Stimulated activated CD8-positive, alpha-beta memory T cell treated with anti-CD3 and anti-CD28 coated beads, Interleukin-2, amount 100 ng/mL, for 48 hours (primary cell): ENCODE measurements at places on chromosomes 12 and 14.

DNA sequence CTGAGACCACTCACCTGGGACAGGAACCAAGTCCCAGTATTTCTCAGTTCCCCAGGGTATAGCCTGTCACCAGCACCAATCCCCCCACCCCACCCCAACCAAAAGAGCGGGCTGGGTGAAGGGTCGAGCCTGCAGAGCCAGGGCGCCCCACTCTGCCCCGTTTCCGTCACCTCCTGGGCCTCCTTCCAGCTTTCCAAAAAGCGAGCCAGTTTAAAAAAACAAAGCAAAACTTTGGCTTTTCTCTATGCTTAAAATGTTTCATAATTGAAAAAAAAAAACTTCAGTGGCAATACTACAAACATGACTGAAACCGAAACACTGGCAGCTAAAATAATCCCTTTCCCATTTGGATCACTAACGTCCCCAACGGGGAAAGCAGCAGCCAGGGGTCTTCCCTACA, 7.5 kb downstream of the CAMKK2 start:
- no peak for DNase-seq

GRCh38 chr12:116299064-116299463, 21.6 kb upstream of the MED13L start:
- DNase-seq: no peak

- no peak for DNase-seq
Measured at GRCh38 chr14:76820700-76821099, 5.5 kb upstream of the LRRC74A start.

DNA sequence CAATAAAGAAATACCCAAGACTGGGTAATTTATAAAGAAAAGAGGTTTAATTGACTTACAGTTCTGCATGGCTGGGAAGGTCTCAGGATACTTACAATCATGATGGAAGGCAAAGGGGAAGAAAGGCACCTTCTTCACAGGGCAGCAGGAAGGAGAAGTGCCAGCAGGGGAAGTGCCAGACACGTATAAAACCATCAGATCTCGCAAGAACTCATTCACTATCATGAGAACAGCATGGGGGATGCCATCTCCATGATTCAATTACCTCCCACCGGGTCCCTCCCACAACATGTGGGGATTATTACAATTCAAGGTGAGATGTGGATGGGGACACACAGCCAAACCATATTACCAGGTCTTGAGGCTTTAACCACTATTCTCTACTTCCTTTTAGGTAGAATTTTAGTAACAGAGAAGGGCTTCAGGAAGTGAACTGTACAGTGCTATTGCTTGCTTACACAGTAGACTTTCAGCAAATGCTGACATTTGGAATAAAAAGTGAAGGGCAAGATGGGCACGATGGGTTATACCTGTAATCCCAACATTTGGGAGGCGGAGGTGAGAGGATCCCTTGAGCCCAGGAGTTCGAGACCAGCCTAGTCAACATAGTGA, 40.8 kb upstream of the OR4E1 start:
- DNase-seq: no peak

- DNase-seq: no peak
Measured at GRCh38 chr12:128298091-128298748, 31.2 kb downstream of the TMEM132C start.

DNA sequence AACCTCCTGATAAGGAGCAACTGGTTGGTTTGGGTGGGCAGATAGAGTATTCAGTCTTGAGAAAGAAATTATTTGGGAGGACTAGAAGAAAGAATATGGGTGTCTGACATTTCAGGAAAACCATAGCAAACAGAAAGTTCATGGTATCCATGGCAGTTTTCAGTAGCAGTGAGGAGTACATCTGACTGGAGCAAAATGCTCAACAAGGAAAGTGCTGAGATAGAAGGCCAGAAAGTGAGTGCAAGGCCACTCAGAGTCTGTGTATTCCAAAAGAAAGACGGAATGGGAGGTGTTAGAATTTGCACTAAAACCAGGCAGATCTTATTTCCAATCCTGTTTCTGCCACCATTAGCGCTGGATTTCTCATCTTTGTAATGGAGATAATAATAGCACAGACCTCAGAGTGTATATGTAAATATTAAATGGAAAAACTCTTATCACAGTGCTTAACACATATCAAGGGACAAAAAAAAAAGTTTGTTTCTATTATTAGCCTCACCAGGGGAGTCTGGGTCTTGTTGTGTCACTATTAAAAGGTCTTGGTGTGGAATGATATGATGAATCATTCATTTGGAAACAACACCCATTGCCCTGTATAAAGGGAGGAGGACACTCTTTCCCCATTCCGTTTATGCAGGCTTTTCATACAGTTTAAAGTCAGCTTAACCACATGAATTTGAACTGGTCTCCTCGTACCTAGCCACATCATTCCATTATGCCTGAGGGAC, 349.8 kb downstream of the IPO8 start:
- no peak for DNase-seq

DNA sequence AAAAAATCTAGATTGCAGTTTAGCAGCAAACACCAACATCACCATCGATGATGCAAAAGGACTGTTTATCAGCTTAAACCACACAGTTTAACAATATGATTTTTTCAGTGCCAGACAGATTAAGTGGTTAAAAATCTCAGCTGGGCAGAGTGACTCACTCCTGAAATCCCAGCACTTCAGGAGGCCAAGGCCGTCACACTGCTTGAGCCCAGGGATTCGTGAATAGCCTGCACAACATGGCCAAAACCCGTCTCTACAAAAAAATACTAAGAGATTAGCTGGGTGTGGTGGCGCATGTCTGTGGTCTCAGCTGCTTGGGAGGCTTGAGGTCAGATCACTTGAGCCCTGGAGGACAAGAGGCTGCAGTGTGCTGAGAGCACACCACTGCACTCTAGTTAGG, 8.9 kb downstream of the RSRC2 start:
- DNase-seq: no peak

DNA sequence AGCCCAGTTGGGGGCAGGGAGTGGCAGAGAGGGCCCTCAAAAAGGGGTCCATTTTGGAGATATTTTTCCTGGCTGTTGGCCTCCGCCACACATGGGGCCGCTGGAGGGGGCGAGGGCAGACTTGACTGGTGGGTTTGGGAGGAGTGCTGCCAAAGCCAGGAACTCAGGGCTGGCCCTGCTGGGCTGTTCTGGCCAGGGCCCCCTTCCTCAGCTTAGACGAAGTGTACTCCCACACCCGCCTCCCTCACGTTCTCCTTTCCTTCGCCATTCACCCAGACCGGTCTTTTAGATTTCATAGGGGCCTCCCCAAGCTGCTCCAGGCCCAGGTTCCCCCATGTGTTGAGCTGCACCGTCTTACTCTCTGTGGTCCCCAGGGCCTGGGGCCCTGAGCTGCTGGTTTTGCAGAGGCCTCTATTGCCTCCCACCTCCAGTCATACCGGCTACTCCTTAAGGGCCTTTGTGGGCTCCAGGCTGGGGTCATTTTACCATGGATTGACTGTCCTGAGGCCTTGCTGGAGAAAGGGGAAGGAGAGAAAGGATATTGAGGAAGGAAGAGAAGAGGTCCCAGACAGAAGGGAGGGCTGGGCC, 1.3 kb downstream of the KRT7 start:
- no peak for DNase-seq

DNA sequence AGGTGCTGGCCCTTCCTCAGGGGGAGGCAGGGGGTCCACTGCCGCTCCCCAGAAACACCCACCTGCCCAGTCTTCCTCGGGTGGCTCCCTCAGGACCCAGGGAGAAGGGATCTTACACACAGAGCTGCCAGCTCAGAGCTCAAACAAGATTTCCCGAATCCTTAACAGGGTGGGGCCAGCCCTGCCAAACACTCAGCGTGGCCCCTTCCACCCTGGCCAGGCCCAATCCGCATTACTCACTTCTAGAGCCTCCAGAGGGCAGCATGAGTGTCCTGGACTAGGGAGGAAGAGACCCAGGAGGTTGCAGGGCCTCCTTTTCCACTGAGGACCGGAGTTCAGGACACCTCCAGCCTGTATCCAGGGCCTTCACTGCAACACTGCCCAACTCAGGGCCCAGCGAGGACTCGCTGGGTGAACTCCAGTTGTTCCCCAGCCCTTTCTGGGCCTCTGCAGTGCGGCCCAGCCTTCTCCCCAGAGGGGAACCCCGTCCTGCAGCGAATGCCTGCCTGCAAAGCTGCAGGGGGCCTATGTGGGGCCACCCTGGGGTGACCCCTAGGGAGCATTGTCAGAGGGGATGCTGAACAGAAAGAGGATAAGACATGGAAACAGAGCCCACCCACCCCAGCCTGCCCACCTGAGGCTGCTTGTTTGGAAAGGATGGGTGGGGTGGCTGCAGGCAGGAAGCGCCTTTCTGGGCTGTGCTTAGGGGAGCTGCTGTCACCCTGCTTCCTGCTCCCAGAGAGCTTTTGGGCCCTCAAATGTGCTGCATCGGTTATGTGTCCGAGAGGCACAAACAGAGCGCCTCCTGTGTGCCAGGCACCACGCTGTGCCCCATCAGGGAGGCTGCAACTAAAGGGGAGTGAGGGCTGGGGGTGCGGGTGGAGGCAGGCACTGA, 43.8 kb downstream of the CCNK start:
- DNase-seq: no peak

DNA sequence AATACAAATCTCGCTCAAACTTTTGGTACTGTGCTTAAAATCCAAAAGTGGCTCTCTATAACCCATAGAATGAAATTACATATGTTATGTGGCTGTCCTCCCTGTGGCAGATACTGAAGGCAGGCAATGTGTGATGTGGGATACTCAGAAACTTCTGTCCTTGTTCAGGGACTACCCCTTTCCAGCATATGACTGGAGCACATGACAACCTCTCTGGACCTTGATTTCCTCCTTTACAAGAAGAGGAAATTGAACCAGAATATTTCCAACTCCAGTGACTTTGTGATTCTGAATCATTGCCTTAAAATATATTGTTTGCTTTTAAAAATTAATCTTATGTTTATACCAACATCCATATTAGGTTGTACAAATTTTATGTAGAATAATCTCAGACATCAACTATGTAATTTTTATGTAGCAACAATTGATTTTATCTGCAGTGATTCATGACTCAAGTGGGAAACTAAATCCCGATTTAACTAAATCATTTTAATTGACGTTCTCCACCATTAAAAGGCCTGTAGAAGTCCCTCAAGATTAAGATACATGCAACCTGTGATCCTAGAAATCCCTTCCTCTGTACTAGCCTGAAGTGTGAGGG, 162.4 kb downstream of the AKAP6 start:
- DNase-seq: no peak

DNA sequence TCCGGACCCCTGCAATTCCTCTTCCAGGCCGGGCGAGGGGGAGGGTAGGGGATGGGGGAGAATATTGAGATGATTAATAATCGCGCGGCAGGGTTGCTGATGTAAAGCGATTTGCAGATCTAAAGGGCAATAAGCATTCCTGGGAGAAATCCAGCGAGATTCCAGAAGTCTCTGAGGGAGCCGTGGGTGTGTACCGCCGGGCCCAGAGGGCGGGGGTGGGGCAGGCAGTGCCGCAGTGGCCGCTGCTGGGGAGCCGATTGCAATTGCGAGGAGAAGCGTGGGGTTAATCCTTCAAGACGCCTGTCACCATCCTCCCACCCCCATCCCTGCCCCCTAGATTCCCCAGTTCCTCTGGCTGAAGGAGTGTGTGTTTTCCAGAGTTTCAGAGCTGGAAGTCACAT, 16.4 kb downstream of the FOS start:
- no peak for DNase-seq

GRCh38 chr12:63224396-63224795, 73.4 kb upstream of the AVPR1A start:
- no peak for DNase-seq

DNA sequence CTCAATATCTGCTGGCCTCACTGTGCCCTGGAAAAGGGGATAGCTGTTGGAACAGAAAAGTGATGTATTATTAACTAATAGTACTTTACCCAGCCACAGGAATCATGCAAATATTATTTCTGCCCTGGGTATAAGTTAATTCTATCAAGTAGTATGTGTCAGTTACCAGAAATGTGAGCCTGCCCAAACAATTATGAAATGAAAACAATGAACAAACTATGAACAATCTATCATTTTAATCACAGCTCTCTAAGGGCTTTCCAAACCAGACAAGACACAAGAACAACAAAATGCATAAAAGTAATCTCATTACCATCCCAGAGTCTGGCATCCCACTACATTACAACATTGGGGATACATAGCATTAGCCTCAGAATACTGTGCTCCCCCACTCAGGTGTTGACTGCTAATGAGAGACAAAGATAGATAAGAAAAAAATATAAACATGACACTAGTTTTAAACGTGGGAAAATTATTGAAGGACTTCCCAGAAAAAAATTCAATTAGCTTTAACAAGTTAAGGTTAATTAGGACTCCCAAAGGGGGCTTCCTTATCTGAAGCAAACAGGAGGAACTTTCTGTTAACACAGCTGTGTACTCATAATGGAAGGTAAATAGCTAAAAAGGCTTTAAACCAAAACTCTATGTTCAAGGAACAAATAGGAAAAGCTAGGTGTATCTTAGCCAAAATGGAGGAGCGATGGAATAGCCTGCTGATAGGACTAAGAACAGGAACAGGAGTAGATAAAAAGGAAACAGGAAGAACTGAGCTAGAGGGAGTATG, 3.3 kb downstream of the DCAF5 start:
- no peak for DNase-seq

- no peak for DNase-seq
Measured at GRCh38 chr12:1213205-1213604, 222.2 kb downstream of the ERC1 start.

DNA sequence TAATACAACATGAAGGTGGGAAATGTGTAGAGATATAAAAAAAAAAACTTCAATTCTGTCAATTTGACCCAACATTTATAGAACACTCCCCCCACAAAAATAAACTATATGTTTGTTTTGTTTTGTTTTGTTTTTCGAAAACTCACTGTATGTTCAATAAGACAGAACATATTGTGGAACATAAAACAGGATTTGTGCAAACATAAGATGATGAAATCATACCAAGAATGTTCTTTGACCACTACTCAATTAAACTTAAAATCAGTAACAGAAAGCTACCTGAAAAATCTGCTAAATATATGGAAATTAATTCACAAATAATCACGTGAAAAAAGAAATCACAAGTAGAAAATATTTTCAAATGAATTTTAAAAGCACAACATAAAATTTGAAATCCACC, 61.2 kb downstream of the PAWR start:
- no peak for DNase-seq

DNA sequence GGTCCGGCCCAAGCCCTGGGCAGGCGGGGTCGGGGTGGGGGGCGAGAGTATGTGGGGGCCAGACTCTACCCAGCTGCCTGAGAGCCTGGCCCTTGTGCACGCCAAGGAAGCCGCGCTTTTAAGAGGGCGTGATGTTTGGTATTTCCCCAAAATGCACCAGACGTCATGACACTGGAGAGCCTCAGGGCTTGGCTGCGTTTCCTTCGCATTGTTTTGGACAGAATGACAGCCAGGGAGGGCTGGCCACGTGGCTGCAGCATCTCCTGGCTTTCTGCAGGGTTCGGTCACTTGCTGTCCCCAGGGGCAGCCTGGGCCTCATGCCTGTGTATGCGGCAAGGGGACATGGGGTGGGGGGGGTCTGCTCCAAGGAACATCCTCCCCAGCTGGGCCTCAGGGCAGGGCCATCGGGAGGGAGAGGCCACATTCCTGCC, 16.1 kb upstream of the NUDT14 start:
- DNase-seq: no peak

GRCh38 chr12:7302266-7302986, 1.4 kb upstream of the ACSM4 start:
- DNase-seq: no peak
